Amygdala (tissue), 56 donors: ENCODE measurements at places on chromosomes 4 and X.

DNA sequence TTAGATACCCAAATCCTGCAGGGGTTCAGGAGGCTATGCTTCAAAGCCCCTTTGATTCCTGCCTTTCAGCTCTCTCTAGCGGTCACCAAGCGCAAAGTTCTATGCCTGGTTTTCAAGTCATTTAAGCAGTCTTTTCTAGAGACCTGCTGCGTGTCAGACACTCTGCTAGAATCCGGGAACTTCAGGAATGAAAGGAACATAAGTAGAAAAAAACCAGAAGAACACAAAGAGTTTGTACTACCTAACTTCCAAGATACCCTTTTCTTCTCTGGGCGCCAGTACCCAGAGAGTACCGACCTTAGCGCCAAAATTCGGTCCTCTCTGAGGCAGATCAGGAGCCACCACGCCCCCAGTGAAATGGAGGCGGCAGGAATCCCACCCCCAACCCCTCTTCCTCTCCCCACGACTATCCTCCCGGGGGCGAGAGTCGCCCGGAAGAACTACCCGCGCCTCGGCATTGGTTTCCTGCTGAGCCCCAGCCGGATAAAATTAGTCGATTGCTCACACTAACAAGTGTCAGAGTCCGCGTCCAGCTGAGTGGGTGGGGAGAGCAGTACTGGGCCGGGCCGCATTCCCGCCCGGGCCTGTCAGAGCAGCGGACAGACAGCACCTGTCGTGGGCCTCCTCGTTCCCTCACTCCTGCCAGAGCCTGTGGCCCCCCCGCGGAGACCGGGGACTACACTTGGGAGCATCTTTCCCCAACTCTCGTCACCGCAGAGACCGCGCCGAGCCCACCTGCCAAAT is 78.8 kb downstream of the RLIM start:
- no peak for DNase-seq

DNA sequence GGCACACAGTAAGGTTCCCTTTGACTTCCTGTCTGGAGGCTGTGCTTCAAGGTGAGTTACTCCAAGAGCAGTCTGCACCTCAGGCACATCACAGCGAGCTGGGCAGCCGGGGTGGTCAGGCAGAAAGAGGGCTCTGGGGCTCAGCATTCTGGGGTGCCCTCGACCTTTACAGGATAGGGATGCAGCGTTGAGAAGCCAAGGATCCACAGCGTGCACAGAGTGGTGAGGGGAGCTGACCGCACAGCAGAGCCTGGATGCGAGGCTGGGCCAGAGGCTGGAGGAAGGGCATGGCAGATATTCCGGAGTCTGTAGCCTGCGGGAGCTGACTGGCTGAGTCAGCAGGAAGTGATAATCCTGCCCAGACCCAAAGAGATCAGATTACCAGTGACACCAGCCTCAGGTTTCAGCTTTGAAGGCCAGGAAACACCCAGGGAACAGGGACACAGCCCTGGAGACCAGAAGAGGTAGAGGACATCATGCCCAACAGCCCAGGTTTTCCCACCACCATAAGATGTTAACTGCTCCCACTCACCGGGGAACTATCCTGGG is 38.4 kb upstream of the PDLIM3 start:
- DNase-seq, result no peak

- no peak for DNase-seq
These were observed 23.2 kb upstream of the AMELX start for GRCh38 chrX:11269996-11270395.

GRCh38 chrX:16516232-16516876 is 133.6 kb upstream of the S100G start:
- DNase-seq, result no peak

GRCh38 chrX:12868747-12869146 is 1.9 kb downstream of the TLR7 start:
- no peak for DNase-seq
